Cardiac septum (tissue), 1 donor: ENCODE measurements at places on chromosomes 7 and 10.

GRCh38 chr7:26398427-26398755 is 106.7 kb downstream of the SNX10 start:
- DNase-seq = peak; percentile 83

GRCh38 chr10:126137562-126138221 is 241.3 kb downstream of the FANK1 start:
- DNase-seq = no peak

DNA sequence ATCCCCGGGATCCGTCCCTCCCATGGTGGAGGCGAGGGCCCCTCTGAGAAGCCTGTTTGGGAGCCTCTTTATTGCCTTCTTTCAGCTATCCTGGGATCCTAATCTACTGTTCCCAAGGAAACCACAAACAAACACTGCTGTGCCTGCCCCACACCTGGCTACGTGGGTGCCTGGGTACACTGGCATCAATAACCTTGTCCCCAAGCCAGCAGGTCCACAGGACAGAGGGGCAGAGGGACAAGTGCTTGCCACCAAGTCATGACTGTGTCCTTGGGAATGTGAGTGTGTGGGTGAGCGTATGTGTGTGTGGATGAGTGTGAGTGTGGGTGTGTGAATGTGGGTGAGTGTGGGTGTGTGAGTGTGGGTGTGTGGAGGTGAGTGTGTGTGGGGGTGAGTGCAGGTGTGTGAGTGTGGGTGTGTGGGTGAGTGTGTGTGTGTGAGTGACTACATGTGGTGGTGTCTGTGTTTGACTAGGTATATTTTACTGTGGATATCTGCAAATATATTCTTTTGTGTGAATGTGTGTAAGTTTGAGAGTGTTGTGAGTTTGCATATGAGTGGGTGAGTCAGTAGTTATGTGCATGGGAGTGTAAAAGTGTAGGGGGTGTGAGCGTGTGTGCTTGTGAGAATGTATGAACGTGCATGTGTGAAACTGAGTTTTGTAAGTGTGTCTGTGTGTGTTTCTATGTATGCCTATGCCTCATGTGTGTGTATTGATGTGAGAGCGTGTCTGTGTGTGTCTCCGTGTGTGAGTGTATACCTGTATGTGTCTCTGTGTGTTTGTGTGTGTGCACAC is 96.1 kb downstream of the TNS3 start:
- DNase-seq = no peak

GRCh38 chr10:60426425-60426824 is 36.8 kb upstream of the ANK3 start:
- DNase-seq = no peak

DNA sequence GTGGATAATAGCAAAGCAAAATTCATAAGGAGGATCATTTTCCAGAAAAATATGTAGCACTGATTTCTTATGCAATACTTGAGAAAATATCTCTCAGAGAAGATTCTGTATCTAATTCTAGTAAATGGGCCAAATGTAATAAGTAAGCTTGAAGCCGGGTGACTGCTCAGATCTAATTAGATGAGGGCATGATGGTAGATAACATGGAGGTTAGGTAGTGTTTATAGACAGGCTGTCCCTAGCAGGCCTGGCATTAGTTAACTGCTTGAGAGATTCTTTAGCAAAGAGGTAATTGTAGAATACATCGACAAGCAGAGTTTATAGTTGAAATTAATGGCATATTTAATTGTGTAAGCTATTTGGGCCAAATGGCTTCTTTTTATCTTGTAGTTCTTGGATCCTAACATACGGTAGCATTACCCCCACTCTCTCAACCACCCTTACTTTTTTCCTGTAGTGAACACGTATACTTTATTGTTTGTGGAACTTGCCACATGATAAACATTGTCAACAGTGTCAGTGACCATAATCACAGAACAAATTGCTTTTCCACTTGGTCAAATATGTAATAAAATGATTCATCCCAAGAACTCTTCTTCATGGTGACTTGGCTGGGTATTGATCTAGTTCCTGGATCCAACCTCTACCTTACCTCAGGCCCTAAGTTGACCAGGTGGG is 343.1 kb downstream of the BBS9 start:
- DNase-seq = no peak

GRCh38 chr7:139916717-139917395 is 87.8 kb downstream of the TBXAS1 start:
- DNase-seq = no peak

DNA sequence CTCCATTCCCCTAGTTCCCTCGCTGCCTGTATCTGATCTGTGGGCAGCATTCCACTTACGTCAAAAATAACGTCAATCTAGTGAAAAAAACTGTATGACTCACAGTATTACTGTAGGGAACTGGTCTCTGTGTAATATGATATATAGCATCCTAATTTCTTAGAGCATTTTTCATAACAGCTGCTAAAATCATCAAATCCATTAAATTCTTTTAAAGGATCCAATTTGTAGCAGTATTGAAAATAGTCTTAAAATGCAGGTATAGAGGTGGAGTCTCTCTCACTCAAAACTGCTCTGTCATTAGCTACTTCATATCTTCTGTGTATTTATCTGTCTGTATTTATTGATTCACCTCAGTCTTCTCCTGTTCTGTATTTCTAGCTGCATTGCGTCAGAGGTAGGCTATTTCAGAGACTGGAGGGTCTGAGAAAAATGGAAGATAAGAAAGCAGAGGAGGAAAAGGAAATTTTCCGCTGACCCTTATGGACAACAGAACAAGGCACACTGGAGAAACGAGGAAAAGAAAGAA is 59.9 kb downstream of the PON1 start:
- no peak for DNase-seq

GRCh38 chr10:132328738-132329137 is 3.3 kb upstream of the LRRC27 start:
- DNase-seq = no peak

DNA sequence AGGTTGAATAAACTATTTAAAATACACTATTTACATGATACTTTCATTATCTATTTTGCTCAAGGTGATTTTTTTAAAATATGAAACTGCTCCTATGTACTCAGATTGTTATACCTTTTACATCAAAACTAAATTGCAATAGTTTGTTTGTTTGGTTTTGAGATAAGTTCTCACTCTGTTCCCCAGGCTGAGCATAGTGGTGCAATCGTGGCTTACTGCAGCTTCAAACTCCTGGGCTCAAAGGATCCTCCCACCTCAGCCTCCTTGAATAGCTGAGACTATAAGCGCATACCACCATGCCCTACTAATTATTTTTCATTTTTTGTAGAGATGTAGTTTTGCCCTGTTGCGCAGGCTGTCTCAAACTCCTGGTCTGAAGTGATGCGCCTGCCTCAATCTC is 12.7 kb downstream of the TAS2R60 start:
- no peak for DNase-seq

DNA sequence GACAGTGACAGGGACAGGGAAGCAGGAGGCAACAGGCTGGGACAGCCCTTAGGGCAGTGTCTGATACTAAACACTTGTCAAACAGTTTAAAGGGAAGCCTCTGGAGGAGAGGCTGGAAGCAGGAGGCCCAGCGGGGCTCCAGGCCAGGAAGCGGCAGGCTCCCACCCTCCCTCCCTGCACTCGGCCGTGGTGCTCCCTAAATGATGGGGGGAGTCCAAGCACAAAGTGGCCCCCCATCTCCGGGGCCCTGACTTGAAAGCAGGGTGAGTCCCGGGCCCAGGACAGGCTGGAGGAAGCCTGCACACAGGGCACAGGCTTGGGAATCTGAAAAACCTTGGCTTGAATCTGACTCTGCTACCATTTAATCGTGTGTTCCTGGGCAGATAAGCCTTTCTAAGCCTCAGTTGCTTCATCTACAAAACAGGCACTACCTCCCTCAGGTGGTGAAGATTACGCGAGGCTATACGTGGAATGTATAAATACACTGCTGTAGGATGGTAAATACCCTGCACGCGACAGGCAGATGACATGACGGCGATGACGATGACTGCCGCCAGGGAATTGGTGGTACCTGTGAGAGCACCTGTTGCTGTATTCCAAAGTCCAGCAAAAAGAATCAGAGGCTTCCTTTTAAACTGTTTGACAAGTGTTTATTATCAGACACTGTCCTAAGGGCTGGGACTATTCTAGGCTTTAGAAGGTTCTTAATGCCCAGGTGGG is 34.1 kb downstream of the GBX1 start:
- no peak for DNase-seq

GRCh38 chr10:129861776-129862531 is 102.1 kb downstream of the EBF3 start:
- DNase-seq = no peak

DNA sequence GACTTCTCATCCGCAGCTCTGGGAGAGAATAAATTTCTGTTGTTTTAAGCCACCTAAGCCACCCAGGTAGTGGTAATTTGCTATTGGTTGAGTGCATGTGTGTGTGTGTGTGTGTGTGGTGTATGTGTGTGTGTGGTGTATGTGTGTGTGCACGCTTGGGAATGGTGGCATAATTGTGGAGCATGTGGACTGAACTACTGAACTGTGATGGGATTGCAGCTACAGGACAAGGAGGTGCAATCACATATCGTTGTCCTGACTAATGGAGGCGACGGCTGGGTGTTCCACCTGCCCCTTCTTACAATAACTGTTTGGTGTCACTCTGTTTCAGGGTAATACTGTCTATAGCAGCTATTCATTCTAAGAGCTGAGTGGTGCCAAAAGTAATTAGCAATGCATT is 448.7 kb upstream of the PFKP start:
- DNase-seq = no peak

DNA sequence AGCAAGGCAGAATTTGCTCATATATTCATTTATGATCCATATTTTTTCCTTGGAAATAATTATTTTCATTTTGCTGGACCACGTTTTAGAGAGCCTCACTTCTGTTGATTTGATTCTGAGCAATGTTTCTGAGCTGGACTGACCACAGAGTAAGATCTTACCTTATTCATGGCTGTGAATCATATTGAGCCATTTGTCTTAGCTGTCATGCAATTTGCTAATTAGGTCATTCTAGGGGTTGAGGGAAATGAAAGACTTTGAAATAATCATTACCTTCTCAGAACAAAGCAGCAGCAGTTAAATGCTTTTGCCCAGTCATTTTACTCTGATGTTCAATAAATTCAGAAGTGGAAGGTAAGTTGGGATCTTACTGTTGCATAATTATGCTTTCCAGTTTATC is 251.4 kb downstream of the SDK1 start:
- DNase-seq = no peak

GRCh38 chr7:32518534-32519140 is 23.3 kb downstream of the AVL9 start:
- DNase-seq = no peak
